ENCODE measurements at places on chromosomes 2 and 18.
A peak's percentile ranks its signal among the peaks of the same experiment; 100 is the strongest.

GRCh38 chr2:98532756-98533155 is 75.6 kb downstream of the COA5 start:
- no peak for DNase-seq

GRCh38 chr2:58140508-58141072 is 94.0 kb downstream of the VRK2 start:
- no peak for DNase-seq

GRCh38 chr18:55524353-55525073 is 63.5 kb downstream of the TCF4 start:
- no peak for DNase-seq

- DNase-seq, result no peak
Measured at GRCh38 chr18:76102156-76102555, 392.9 kb downstream of the ZNF516 start.

DNA sequence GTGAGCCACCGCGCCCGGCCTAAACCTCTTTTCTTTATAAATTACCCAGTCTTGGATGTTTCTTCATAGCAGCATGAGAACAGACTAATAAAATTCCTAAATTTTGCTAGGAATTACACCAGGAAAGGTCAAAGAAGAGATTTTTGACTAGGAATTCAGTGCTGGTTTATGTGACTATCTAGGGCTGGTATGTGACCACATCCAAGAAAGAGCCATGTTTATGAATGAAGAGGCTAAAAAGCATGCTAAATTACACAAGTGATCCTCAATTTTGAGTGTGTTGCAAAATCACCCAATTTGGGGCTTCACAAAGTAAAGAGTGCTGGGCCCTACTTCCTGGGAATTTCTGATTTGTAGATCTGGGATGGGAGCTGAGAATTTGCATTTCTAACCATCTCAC is 123.6 kb downstream of the CSRNP3 start:
- DNase-seq, result no peak

DNA sequence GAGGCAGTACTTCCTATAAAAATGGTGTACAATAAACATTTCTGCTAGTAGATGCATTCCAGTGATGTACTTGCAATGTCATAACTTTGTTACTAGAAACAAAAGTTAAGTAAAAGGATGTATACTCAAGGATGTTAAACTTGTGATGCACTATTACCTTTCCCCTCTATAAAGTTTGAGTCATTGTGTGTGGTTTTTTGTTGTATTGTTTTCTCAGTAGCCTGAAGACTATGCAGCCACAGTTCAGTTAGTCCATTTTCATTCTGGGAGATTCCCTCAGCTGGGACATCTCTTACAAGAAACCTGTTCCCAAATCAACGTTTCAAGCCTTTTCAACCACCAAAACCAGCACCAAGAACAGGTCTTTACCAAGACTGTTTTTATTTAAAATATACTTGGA is 5.6 kb downstream of the ATP5MC3 start:
- DNase-seq, result no peak

GRCh38 chr2:235394278-235394828 is 99.5 kb upstream of the AGAP1 start:
- DNase-seq, result no peak

- DNase-seq, result no peak
Measured at GRCh38 chr18:12410081-12410481, 2.4 kb downstream of the PRELID3A start.

GRCh38 chr2:230658877-230659652 is 53.6 kb upstream of the CAB39 start:
- peak; percentile 53 for DNase-seq

DNA sequence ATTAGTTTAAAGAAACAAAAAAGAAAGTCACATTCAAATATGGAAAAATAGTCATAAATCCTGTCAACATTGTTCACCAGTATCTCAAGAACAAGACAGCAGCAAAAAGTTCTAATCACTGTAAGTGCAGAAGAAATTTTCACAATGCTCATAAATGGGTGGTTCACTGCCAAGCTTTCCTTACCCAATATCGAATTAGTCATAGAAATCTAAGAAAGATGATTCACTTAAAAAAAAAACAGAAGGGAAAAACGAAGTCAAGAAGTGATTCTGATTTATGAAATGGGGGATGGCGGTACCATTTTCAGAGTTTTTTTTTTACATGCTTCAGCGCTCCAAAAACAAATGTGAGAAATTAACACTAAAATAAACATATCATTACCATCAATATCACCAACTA is 156.7 kb downstream of the EXOC6B start:
- no peak for DNase-seq

DNA sequence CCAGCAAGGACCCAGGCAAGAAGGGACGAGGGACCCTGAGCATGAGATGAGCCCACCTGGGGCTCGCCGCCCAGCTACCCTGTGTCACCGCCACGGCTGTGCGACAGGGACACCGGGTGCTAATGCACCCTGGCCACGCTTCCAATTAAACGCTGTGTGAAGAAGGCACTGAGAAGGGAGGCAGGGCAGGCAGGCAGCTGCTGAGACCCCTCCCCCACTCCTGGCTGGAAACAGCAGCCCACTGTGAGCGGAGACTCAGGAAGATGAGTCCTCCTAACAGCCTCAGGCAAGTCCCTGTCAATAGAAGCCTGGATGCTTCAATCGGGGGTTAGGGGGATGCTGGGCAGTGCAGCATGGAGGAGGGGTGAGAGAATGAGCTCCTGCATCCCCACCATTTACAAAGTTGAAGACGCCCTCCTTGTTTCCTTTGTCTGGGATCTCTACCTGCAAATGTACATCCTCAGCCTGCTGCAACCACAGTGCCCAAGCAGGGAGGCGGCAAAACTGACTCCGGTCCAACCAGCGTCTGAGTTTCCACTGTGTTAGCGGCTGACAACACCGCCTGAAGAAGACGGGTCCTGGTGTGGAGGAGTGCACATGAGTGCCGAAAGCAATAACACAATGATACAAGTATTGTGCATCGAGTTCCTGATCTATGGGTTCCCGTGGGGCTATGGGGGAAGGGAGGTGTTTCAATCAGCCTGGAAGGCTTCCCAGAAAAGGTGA is 12.8 kb downstream of the TMEM163 start:
- DNase-seq, result no peak

GRCh38 chr2:46800218-46800617 is 115.4 kb downstream of the MCFD2 start:
- DNase-seq, result no peak

DNA sequence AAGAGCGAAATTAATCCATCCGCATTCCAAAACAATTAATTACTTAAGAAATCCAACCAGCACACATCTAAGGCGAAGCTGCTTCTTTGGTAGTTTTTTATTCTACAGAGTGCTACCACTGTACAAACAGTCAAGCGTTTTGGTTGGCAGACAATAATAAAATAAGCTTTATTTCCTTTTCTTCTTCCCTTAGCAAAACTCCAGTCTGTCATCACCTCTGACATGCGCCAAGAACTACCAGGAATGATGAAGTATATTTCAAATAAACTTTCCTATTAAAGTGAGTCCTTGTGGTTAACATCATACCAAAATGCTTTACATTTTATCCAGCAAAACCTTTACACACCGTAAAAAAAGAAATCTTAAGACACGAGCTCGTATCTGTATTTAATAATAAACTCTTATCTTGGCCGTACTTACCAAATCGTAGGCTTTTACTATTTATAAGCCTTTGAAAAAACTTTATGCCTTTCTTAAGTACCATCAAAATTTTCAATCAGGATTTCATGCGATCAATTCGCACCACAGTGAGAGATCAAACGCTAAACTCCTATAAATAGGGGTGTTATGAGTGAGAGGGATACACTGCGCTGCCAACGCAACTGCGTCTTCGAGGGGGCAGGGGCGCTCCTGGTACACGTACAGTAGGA is 1.3 kb downstream of the ATL2 start:
- peak; percentile 53 for DNase-seq

- DNase-seq, result no peak
Measured at GRCh38 chr18:55462652-55463051, 125.3 kb downstream of the TCF4 start.

DNA sequence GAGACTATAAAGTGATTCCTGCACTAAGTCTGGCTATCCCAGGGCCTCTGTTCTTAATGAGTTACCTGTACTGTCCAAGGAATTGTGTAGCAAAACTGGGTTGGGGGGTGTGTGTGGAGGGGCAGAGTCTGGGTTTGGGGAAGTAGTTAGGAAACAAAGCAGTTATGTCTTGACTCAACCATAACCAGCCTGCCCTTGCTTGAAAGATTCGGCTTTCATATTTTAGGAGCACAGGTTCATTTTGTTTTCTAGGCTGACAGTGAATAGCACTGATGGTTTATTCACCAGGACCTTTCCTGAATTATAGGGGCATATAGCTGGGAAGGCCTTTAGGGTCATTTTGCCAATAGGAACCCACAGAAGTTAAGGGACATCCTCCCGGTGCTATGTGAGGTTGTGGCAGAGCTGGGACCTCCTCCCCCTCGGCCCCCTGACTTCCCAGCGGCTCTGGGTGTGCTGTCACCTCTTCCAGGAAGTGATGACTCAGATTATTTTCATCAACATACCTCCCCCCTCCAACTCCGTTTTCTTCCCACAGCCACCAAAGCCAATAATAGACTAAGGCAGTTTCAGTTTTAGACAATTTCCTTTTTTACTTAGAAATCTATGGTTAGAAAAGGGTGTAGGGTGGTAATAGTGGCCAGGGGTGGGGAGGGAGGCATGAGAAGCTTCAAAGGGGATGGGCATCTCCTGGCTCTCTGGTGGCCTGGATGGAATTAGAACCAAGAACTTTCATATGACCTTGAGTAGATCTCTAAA is 44.8 kb downstream of the SETBP1 start:
- DNase-seq, result peak; percentile 68

Measured in CD4-positive, alpha-beta T cell treated with Interleukin-6 for 4 hours (primary cell).